ENCODE measurements at places on chromosomes 7 and 10.

DNA sequence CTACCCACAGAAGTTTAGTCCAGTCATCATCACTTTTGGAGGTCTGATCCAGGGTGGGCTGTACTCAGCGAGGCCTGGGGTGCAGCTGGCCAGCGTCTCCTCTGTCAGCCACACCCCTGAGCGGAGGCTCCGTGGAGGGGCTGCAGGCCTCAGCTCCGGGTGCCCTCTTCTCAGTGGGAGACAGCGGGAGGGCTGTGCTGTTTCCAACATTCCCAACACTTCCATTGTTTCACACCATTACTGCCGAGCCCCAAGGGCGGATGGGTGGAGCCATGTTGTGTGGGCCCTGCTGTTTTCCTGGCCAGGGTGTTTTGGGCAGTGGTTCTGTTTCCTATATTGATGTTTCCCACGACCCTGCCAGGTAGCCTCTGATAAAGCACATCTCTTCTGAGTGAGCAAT lies 95.0 kb downstream of the MKI67 start:
- no peak for DNase-seq

- no peak for DNase-seq
Measured at GRCh38 chr7:135774284-135774683, 25.7 kb upstream of the FAM180A start.

- no peak for DNase-seq
Measured at GRCh38 chr10:32471232-32471631, 25.3 kb downstream of the CCDC7 start.

DNA sequence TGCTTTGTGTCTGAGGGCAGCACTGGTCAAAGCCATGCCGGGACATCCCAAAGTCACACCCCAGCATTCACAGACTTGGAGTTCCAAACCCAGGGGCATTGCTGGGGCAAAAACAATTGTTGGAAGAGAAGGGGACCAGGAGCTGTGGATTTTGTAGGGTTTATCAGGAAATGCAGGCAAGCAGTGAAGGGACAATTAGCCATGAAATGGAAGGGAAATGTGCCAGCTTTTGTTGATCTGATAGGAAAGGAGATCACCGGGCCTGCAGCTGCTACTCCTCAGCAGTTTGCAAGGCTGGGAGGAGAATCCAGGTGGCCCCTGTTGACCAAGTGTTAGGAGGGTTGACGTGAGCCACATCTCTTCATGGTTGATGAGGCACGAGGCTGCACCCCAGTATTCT lies 2.5 kb upstream of the BRI3 start:
- DNase-seq, result no peak

DNA sequence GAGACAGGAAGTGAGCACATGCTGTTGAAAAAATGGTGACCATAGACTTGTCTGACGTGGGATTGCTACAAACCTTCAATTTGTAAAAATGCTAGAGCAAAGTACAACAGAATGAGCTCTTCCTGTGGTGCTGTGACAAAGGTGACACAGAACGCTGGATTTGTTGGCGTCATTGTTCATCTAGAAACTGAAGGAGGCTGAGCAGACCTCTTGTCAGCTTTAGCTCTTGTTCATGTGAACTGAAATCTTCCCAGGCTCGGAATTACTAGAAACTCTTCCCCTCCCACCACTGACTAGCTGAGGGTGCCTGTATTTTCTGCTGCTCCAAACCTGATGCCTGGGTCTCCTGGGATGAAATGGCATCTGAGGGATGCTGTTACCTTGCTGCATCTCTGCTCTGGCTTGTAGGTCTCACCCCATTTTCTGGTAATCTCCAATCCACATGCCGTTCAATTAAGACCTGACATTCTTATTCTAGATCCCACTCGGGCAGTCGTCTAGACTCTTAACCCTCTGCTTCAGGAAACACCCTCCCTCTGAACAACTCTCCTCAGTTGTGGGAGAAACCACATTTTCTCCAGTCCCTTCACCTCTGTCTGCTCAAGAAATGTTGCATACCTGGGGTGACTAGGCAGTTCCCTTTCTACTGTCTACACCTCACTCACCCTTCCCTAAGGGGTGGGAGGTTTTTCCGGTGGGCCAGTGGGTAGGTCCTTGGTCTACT lies 349.3 kb downstream of the CXCL12 start:
- DNase-seq, result no peak

DNA sequence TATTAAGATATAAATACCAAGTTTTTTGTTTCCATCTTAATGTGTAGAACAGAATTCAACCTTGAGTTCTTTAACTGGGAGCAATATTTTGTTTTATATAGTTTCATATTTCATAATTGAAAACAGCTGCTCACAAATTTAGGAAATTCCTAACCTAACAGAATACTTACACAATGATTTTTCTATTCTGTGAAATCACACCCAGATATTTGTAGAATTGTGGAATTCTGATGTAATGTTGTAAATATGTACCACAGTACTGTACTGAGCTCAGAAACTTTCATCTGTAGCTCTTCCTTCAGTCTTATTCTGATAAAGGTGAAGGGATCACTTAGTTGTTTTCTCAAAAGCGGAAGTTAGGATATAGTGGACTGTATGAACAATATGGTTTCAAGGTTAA lies 143.4 kb upstream of the GLI3 start:
- DNase-seq, result no peak

DNA sequence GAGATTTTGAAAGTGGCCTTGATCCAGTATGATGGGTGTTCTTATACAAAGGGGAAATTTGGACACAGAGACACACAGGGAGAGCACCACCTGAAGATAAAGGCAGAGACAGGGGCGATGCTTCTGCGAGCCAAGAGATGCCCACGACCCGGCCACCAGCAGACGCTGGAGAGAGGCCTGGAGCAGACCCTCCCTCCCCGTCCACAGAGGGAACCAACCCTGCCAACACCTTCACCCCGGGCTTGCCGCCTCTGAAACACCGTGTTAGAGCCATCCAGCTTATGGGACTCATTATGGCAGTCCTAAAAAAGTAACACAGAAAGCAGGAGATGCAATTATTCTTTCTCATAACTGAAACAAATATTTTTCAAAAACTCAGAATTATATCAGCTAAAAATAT lies 303.3 kb upstream of the SHH start:
- DNase-seq, result no peak

DNA sequence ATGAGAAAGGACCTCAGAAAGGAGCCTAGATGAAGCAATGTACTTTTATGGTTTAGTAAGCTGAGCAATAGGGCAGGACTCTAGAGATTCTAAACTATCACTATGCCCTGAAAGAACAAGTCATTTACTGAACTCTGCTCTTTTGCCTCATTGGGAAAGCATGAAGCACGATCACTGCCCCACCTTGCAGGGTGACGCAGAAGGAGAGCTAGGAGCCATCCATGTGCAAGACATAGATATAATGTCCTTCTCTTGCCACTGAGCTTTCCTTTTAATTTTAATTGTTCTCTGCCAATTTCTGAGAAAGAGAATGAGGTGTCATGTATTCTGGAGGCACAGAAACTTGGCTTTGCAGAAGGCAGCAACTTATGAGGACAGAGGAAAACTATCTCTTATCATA lies 108.3 kb downstream of the SORCS1 start:
- no peak for DNase-seq

DNA sequence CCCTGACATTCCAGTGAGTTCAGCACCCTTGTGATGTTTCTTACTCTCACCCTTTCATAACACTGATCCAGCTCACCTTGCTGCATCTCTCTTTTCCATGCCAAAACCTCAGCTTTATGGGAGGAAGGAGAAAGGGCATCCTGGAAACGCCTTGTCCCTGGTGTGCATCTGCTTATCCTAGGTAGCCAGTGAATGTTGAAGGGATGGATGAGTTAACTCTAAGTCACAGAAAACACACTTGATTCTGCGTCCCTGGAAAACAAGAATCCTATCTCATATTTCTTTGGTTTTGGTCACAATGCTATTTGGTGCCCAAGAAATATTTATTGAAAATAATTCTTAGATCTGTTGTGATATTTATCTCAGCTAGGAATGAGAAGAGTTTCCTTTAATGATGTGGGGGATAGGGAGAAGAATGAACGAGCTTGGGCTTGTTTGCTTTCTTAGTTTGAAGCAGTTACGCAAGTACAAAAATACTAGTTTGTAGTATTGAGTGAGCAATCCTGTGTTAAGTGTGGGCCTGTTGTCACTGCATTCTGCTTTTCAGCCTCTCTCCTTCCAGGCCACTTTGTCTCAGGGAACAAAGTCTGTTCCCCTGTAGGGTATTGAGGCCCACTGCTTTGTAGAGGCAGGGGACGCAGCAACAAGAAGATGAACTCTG lies 126.5 kb downstream of the ARID5B start:
- no peak for DNase-seq

DNA sequence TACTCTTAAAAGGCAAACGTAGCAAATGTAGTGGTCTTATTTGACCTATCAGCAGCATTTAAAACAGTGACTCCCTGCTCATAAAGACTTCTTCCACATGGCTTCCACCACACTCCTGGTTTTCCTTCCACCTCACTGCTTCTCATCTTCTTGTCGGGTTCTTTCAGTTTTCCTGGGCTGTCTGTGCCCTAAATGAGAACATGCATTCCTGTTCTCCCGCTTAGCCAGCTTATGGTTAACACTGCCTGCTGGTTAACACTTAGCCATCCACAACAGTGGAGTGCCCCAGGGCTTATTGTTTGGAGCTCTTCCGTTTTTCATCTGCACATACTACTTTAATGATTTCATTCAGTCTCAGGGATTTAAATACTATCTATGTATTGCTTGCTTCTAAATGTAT lies 34.3 kb upstream of the EXOC6 start:
- DNase-seq, result no peak

DNA sequence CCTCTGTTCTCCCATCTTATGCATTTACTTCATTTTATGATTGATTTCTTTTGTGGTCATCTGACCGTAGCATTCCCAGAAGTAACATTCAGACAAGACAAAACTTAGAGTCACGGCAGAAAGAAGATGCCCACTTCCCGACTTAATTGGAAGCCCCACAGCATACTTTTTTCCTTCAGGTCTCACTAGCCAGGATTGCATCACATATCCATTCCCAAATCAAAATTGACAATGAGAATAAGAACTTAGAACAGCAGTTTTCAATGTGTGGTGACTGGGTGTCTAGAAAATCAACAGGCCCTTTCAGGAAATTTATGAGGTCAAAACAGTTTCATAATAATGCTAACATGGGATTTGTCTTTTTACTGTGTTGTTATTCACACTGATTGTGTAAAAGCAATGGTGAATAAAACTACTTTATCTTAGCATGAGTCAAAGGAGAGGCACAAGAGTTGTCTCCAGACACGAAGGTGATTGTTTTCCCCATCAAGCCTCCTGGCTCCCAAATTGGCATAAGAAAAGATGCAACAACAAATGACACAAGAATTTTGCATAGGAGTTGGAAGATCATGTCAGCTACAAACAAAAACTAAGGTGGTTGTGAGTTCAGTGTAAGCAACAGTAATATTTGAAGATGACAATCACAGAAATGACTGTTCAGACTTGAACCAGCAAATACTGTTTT lies 493.9 kb downstream of the HTR7 start:
- no peak for DNase-seq

DNA sequence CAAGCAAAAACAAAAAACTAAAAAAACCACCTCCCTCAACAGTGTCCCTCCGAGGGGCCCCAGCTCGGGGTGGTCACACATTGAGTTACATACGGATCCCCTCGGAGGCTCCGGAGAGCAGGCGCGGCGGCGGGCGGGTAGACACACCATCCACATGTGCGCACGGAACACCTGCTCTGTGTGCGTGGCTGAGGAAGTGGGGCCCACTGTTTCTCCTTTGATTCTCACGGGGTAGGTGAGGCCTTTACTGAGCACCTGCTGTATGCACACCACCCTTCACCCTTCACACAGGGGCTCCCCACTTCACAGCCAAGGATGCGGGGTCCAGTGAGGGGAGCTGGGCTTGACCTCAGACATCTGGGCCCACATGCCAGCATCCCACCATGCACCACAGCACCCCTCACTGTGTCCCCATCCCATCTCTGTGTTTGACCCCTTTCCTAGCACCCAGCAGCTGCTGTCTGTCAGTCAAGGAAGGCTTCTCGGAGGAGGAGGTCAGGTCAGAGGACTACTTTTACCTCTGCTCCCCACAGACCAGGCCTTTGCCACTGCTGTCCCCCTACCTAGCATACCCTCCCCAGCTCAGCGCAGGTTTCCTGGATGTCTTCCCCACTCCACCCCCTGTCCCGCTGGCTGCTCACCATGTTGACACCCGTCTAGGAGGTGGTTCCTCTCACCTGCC lies 71.1 kb downstream of the MICALL2 start:
- no peak for DNase-seq
